Fibroblast of skin of right biceps (primary cell): ENCODE measurements at places on chromosomes 5 and 9.

- no peak for DNase-seq
These were observed 16.1 kb upstream of the CERCAM start for GRCh38 chr9:128404560-128404959.

- peak; percentile 8 for DNase-seq
These were observed 57.2 kb downstream of the RFX3 start for GRCh38 chr9:3468421-3469205.

DNA sequence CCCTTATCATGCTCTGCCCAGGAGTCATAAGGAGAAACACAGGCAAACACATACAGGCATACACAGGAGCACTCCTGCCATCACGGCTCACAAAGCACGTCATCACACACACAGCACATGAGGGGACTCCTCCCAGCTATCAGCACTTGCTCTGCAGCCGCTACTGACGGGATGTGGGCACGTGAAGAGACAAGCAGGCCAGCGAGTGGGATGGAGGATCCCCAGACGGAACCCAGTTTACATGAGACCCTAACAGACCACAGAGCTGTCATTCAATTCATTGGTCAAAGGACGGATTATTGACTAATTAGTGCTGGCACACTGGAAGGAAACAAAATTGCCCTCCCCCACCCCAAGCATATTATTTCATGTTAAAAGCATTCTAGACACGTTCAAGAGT, 53.6 kb downstream of the SEMA4D start:
- peak; percentile 26 for DNase-seq

- no peak for DNase-seq
These were observed 21.4 kb downstream of the FREM1 start for GRCh38 chr9:14888875-14889274.

DNA sequence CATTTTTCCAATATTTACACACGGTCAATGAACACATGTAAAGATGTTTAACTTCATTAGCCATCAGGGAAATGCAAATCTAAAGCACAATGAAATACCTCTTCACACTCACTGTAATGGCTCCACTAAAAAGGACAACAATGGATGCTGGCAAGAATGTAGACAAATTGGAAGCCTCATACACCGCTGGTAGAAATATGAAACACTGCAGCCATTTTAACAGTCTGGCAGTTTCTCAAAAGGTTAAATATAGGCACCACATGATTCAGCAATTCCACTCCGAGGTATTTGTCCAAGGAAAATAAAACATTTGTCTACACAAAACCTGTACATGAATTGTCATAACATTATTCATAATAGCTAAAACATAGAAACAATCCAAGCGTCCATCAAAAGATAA, 20.0 kb downstream of the RNF145 start:
- peak; percentile 44 for DNase-seq

DNA sequence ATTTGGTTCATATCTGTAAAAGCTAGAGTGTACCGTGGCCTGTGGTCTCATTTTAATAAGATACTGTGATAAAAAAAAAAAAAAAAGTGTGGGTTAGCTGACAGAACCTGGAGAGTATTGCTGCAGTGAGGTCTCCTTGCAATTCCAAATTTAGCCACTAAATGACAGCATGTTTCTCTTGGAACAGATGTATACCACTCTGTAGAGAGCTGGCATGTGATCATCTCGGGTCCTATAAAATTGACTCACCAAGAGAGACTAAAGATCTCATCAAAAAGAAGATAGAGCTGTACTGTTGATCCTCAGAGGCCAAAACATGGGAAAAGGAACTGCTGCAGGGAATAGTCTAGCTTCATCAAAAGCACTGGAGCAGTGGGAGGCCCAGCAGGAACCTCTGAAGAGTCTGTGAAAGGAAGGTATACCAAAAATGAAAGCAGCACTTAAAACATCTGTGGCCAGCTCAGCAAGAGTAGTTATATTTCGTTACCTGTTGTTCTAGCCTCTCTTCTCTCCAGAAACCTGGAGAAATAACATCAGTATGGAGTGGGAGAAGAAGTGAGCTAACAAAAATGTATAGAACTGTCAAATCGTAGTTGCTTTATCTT, 826.8 kb downstream of the EFNA5 start:
- peak; percentile 10 for DNase-seq

- no peak for DNase-seq
These were observed 317.5 kb downstream of the TLE1 start for GRCh38 chr9:81371824-81372223.

GRCh38 chr9:132237481-132237880, 75.6 kb downstream of the NTNG2 start:
- no peak for DNase-seq

GRCh38 chr5:96703995-96704394, 41.8 kb downstream of the CAST start:
- DNase-seq, result no peak

- DNase-seq, result peak; percentile 22
These were observed 9.3 kb downstream of the SLC46A2 start for GRCh38 chr9:112881331-112881730.

DNA sequence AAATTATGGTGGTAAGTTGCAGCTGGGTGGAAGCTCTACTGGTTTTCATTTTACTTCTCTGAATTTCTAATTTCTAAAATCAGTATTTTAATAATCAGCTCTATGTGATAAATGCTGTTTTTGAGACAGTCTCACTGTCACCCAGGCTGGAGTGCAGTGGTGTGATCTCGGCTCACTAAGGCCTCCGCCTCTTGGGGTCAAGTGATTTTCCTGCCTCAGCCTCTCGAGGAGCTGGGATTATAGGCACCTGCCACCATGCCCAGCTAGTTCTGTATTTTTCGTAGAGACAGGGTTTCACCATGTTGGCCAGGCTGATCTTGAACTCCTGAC, 1.5 kb upstream of the RALGDS start:
- no peak for DNase-seq

DNA sequence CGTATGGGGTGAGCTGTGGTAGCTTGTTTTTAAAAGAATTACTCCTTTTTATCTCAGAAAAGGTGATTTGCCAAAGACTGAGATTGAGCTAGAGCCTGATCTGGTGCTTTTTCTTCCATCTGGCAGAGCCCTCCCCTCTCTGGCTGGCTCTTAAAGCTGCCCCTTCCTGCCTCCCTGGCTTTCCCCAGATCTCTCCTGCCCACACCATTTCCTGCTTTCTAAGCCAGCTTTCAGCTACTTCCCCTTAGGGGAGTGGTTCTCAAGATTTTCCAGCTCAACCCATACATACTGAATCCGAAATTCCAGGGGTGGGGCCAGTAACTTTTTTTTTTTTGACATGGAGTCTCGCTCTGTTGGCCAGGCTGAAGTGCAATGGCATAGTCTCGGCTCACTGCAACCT, 4.8 kb upstream of the ACOT12 start:
- DNase-seq, result no peak

DNA sequence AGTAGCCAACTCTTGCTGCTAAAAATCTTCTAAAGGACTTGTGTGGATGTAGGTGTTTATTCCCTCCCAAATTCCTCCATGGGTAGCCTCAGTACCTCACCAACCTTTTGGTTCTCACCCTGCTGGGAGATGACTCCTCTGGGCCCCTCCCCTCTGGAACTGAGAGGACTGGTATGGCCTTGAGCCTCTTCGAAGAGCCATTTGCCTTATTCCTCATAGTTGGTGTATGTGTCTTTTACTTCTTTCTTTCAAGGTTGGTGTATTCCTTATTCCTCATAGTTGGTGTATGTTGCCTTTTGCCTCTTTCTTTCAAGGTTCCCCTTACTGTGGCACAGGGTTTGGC, 48.3 kb downstream of the GNAQ start:
- DNase-seq, result no peak

- peak; percentile 73 for DNase-seq
These were observed 7.6 kb downstream of the BASP1 start for GRCh38 chr5:17224858-17225511.
